ENCODE measurements at places on chromosomes 1 and 21.

- no peak for DNase-seq
Measured at GRCh38 chr1:30755746-30756145, 1.8 kb downstream of the LAPTM5 start.

- DNase-seq, result no peak
Measured at GRCh38 chr21:25307489-25307888, 299.8 kb downstream of the MRPL39 start.

DNA sequence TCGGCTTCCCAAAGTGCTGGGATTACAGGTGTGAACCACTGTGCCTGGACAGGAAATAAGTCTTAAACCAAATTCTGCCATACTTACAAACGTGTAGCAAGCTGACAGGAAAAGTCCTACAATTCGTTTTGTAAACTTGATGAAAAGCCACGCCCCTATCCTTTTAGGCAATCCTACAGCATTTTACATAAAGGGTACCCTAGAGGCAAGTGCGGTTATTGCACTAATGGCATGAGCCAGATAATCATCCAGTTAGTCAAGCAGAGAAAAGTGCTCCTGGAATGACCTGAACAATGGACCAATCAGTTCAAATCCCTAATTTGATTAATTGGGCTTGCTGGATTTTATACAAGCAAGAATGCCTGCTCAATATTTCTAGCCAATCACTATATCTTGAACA is 338.2 kb downstream of the KIF26B start:
- no peak for DNase-seq

- DNase-seq, result no peak
Measured at GRCh38 chr1:156439777-156440183, 60.8 kb downstream of the MEF2D start.

- DNase-seq, result no peak
Measured at GRCh38 chr1:43847290-43847689, 86.3 kb upstream of the ARTN start.

GRCh38 chr1:32052887-32053286 is 19.9 kb upstream of the TMEM39B start:
- DNase-seq, result no peak

GRCh38 chr1:38497921-38498656 is 361.5 kb downstream of the RRAGC start:
- no peak for DNase-seq

- no peak for DNase-seq
Measured at GRCh38 chr1:54218883-54219687, 19.1 kb downstream of the MRPL37 start.

DNA sequence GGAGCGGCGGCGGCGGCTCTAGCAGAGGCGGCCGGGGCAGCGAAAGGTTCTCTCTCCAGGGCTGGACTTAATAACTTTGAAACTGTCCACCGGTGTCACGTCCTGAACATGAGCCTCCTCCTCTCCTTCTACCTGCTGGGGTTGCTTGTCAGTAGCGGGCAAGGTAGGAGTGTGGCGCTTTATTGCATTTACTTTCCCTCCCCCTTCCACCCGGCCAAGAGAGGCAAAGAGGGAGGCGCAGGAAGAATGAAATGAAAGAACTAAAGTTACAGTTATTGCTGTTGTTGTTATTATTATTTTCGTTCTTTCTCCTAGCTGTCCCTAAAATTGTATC is 214 bp downstream of the NCAM2 start:
- DNase-seq, result no peak

- no peak for DNase-seq
Measured at GRCh38 chr1:67053535-67053784, 488 bp downstream of the SLC35D1 start.

DNA sequence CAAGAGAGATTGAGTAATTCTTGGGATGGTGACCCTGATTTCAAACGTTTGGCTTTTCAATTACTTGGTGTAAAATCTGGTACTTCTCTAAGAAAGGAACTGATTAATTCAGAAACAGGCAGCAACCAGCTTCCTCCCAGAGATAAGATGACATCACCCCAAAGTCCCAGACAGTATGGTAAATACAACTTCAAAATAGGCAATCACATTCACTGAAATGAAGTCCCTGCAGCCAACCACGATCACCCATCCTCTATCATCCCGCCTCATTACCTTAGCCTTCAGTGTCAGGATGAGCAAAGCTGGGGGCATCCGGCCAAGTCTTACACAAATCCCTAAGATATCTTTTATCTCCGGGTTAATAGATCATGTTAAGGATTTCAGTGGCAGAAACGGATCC is 26.4 kb upstream of the RUNX1 start:
- DNase-seq, result no peak

- DNase-seq, result peak; percentile 57
Measured at GRCh38 chr21:45136927-45137611, 62.7 kb downstream of the ADARB1 start.

DNA sequence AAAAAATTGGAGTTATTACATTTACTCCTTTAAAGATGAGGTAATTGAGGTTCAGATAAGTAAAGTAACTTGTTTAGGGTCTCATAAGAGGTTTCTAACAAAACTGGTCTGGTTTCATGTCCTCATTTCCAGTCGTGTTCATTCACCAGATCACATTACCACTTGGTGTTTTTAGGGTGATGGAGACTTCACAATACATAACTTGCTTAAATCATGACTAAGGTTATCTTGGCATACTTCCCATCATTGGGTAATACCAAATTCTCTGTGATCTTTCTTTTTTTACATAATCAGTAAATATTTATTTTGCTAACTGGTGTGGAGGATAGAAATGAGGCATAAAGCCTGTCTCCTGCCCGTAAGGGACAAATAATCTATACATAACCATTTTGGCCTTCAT is 31.6 kb upstream of the RPTN start:
- no peak for DNase-seq

DNA sequence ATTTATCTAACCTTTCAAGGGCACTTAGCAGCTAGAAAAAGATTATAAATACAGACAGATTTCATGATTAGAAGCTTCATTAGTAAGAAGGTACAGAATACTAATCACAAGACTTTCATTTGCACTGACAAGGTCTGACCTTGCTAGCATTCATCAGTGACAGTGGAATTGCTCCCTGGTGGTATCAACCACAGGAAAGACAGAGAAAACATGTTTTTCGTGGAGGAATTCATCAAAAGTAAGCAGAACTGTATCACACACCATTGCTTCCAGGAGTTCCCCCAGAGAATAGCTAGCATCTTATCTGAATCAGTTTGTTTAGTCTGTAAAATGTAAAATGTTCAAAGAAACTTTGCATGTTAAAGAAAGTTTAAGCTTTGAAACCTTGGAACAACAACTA is 20.6 kb upstream of the CRB1 start:
- DNase-seq, result no peak

DNA sequence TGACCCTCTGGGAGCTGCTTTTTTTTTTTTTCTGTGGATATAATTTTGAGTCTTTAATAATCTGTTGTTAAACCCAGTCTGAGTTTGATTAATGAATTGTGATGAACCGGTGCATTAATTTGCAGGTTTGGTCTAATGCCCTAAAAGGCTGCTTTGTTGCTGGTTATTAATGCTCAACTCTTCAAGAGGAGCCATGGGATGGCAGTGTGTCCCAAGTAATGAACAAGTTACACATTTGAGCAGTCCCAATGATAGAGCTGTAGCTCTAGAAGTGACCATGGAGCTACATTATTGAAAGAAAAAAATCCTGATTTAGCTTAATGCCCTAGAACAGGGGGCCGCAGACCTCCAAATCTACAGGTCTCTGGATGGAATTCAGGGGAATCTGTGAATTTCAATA is 53.1 kb downstream of the RWDD3 start:
- no peak for DNase-seq

DNA sequence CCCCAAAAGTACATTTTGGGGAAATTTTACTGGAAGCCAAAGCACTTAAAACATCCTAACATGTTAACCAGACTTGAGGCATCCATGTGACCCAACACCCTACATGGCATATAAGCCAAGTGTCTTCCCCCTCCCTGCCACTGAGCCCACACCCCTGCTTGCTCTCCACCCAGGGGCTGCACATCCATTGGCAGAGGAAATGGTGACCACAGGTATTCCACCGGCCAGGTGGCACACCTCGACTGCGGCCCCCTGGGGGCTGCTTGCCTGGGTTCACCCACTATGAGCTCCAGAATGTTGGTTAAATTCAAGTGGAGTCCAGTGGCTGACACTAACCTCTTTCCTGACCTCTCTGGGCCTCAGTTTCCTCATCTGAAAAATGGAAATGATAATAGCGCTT is 64.4 kb upstream of the FAM20B start:
- no peak for DNase-seq

- no peak for DNase-seq
Measured at GRCh38 chr1:202952099-202952498, 6.0 kb downstream of the ADIPOR1 start.

DNA sequence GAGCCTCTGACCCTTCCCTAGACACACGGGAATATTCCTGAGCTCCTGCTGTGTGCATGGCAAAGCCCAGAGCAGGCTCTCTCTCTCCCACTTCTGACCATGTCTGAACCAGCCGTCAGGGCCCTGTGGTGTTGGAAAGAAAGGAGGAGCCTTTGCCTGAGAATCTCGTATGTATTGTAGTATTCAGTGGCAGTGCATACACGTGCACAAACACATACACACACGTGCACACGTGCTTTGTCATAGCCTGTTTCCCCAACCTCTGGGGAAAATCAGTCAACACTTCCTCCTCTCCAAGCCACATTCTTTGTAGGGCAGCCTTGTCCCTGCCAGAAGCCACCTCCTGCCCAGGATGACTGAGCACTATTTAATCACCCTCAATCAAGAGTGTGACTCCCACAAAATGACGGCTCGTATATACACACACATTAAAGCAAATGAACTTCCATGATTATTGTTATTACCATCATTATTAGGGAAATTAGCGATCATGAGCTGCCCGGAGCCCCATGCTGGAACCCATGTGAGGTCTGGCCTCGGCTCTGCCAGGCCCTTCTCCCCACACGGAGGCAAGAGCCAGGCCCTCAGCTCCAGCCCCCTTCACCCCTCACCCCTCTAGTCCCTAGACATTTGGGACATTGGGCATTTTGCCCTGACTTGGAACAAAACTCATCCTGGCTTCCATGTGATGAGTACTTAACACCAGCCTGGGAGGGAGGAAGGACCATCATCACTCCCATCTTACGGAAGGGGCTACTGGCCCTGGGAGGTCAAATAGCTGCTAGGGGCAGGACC is 331.9 kb downstream of the NPHP4 start:
- DNase-seq, result no peak

GRCh38 chr1:213374369-213374768 is 323.3 kb downstream of the RPS6KC1 start:
- peak; percentile 55 for DNase-seq

Data from KG1 (cell line).